Activated naive CD4-positive, alpha-beta T cell treated with anti-CD3 and anti-CD28 coated beads for 36 hours (primary cell): ENCODE measurements at places on chromosomes 5 and 9. TPM values are rescaled to one million over a fixed set of nuclear protein-coding genes. Genes with fewer than 3 reads are reported as not detected.
A peak's percentile ranks its signal among the peaks of the same experiment; 100 is the strongest.

PLPP7 gene
- total RNA-seq = 0.25 TPM

PSIP1 gene
- total RNA-seq = 161 TPM

MSX2 gene
- total RNA-seq = not detected

CTXN3 gene
- not detected for total RNA-seq

DNA sequence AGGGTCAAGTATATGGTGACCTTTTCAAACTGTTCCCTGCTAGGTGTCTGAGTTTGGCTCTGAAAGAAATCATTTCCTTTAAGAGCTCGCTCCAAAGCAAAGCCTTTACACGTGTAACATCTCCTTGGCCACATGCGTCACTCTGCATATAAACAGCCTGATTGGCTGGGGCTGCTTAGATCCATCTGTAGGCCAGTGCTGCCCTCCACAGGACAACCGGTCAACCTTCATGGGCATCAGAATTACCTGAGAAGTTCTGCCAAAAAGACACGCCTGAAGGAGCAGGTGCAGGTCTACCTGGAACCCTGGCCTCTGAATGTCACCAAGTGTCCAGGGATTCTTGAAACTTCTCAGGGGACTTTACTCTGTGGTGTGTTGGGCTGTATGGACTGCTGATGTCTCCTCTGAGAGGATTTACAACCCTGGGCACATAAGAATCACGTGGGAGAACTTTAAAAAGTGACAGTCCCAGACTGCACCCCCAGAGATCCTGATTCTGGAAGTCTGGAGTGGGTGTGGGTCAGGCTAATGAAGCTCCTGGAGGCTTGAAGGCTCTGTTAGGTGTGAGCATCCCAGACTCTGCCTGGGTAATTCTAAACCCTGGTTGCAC, 497.6 kb downstream of the GADD45G start:
- DNase-seq = peak; percentile 91

SLC6A19 gene
- total RNA-seq = not detected

- DNase-seq = no peak
These were observed 181.3 kb upstream of the ZNF608 start for GRCh38 chr5:124927735-124928134.

DNA sequence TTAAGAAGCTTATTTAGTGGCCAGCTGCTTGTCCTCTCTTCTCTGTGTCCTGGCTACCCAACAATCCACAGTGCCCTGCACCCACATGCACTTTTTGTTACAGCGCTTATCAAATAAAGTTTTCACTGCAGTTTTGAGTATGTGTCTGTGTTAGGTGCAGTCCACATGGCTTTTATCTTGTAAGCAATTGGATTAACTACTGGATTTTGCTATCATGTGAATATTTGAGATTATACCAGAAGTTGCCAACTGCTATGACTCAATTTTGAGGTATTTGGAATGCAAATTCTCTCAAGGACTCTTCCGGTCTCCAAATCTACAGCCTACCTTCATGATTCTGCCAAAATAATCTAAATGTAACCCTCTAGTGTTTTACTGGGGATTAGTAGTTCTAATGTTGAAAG, 690.2 kb downstream of the NR2F1-AS1 start:
- no peak for DNase-seq

PROP1 gene
- not detected for total RNA-seq

GRCh38 chr9:10366171-10366779, 246.5 kb downstream of the PTPRD start:
- no peak for DNase-seq

DOCK8 gene
- 114 TPM for total RNA-seq

SPINK4 gene
- not detected for total RNA-seq

DND1 gene
- 1.9 TPM for total RNA-seq

DNA sequence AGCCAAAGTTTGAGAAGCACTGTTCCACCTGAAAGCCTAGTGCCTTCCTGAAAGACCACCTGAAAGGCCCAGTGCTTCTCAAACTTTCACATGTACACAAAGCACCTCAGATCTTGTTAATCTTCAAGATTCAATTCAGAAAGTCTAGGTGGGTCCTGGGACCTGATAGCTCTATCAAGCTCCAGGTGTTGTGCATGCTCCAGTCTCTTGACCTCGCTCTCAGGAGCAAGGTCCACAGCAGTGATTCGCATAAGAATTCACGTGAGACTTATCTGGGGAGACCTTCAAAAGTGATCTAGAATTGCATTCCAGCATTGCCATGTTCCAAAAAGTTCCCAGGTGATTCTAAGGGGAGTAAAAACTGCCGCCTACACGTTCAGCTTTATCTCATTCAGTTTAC, 102.1 kb downstream of the PIK3R1 start:
- DNase-seq = no peak

GRCh38 chr5:174231956-174232487, 186.5 kb downstream of the NSG2 start:
- no peak for DNase-seq

- DNase-seq = no peak
These were observed 47.7 kb upstream of the ATP10B start for GRCh38 chr5:160899735-160900134.

DNA sequence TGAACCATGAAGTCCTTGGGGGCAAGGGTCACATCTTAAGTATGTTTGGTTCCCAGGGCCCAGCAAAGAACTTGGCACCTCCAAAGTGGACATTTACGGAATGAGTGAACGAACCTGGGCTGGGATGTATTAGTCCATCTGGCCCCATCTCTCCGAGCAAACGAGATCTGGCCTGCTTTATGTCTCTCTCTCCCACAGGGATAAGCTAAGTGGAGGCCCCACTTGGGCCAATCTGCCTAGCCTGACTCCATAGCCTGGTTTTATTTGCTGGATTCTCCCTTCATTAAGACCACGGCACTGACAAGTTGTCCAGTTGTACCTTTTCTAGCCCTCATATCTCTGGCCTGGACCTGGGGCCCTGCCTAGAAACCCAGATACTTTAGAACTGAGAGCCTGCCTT, 2.1 kb downstream of the TTLL11 start:
- DNase-seq = no peak

GRCh38 chr9:124006448-124007361, 4.9 kb upstream of the LHX2 start:
- peak; percentile 34 for DNase-seq

GRCh38 chr9:133125941-133126696, 5.1 kb upstream of the RALGDS start:
- DNase-seq = peak; percentile 29

- DNase-seq = no peak
These were observed 50.4 kb upstream of the RNF130 start for GRCh38 chr5:180121826-180122413.

GRCh38 chr5:113253037-113253436, 181.8 kb downstream of the TSSK1B start:
- no peak for DNase-seq

- DNase-seq = no peak
These were observed 84.8 kb downstream of the ADAMTS2 start for GRCh38 chr5:179260324-179261070.

DNA sequence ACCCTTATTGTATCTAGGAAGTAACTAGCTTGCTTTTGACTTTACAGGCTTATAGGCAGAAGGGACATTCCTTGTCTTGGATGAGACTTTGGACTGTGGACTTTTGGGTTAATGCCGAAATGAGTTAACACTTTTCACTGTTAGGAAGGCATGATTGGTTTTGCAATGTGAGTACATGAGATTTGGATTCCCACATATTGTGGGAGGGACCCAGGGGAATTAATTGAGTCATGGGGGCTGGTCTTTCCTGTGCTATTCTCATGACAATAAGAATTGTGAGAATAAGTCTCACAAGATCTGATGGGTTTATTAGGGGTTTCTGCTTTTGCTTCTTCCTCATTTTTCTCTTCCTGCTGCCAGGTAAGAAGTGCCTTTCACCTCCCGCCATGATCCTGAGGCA, 417.5 kb downstream of the HINT1 start:
- DNase-seq = no peak

DNA sequence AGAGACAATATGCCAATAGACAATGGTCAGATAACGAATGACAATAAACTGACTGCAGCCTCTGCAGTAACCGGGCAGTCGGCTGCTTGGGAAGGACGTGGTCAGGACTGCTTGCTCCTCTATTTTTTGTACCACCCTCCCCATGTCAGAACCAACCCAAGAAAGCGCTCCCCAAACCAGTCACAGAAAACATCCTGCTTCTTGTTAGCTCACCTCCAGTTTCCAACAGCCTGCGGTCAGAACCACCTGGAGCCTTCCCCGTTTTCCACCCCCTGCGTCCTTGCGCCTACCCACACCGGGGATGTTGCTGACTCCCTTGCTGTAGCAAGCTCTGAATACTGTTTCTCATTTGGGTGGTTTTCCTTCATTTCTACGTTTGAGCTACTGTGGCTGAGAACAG, 1.7 kb upstream of the MRNIP start:
- DNase-seq = no peak

- DNase-seq = peak; percentile 70
These were observed 129.0 kb downstream of the SNX18 start for GRCh38 chr5:54646356-54647101.

DNA sequence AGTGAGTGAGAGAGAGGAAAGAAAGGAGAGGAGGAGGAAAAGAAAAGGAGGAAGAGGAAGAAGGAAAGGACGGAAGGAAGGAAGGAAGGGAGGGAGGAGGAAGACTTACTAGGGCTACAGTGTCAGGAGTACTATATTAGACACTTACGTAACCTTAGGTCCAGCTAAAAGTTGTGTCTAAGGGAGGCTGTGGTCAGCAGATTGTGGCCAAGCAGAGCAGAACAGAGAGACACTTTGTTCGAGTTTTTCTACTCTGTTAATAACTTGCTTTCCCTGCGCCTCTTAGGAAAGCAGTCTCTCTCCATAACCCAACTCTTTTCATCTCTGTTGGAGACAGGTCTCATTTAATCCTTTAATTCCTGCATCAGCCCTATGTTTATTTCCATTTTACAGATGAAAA, 138.9 kb downstream of the KCNN2 start:
- DNase-seq = no peak

QRFP gene
- not detected for total RNA-seq

NSMF gene
- 35.7 TPM for total RNA-seq

DNA sequence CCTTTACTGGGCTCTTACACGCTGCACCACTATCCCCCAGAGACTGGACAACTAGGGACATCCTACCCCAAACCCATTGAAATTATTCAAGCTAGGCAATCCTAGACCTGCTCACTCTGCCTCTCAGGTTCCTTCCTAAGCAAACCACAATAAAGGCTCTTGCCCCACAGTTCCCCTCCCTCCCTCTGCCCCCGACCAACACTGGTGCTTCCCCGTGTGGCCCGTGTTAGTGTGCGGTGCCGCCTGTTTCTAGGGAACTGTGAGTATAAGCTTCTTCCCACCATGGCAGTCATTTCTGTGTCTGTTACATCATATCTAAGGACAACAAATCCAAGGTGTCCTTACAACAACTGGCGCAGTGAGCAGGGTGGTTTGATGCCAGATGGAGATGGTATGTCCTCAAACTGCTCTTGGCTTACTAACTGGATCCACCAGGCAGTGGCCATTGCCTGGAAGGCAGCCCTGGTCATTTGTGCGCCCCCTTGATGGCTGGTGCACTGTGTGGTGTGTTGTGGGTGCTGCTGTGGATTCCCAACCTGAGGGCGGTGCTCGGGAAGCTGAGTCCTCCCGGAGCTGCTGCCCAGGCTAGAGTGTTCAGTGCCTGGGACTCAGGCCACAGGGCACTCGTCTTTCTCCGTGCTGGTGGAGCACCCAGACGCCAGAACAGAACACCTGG, 8.4 kb upstream of the MXD3 start:
- DNase-seq = peak; percentile 55

FLT4 gene
- total RNA-seq = 1.5 TPM

GRCh38 chr9:7606591-7606990, 193.0 kb downstream of the DMAC1 start:
- no peak for DNase-seq

- DNase-seq = no peak
These were observed 428 bp downstream of the EFNA5 start for GRCh38 chr5:107670087-107670931.

GRCh38 chr9:9108641-9109040, 1309.1 kb upstream of the DMAC1 start:
- no peak for DNase-seq

GRCh38 chr9:85949586-85950335, 8.8 kb downstream of the NAA35 start:
- no peak for DNase-seq
